Endothelial cell of umbilical vein (primary cell): ENCODE measurements at places on chromosomes 7 and 10.

- no peak for DNase-seq
Observed at GRCh38 chr10:88038268-88038667, 174.8 kb downstream of the PTEN start.

GRCh38 chr7:151520419-151521261, 945 bp upstream of the RHEB start:
- no peak for DNase-seq

- no peak for DNase-seq
Observed at GRCh38 chr10:48744587-48744986, 59.9 kb downstream of the WDFY4 start.

- DNase-seq = no peak
Observed at GRCh38 chr7:155991470-155991869, 179.2 kb upstream of the SHH start.

- no peak for DNase-seq
Observed at GRCh38 chr10:6197321-6197720, 5.4 kb upstream of the PFKFB3 start.

DNA sequence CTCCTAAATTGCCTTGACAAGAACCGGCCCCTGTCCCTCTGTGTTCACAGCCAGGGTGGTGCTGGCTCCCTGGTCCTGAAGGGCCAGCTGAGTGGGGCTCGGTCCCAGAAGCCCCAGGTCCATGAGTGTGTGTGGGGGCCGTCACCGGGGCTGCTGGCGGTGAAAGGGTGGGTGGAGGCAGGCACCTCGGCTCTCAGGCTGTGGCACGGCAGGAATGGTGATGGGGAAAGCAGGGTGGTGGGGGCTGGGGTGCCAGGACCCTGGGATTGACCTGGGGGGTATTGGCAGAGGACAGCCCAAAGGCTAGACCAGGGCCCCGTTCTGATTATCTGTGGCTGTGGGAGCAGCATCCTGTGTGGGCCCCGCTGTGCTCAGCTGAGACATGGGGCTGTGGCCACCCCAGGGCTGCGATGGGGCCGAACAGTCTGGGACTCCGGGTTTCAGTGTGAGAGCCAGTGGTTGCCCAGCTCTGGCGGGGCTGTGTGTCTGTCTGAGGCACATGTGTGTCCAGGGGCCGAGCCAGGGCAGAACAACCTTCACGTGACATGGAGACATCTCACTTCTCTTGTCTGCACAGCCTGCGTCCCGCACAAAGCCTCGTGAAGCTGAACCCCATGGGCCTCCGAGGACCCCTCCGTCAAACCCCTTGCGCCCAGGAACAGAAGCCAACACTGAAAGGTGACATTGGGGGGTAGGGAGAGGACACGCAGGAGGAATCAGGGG, 144.2 kb downstream of the ELFN1 start:
- DNase-seq = no peak

- DNase-seq = no peak
Observed at GRCh38 chr10:100561005-100561404, 25.3 kb downstream of the HIF1AN start.

GRCh38 chr7:30472784-30473775, 5.5 kb downstream of the NOD1 start:
- peak; percentile 37 for DNase-seq

DNA sequence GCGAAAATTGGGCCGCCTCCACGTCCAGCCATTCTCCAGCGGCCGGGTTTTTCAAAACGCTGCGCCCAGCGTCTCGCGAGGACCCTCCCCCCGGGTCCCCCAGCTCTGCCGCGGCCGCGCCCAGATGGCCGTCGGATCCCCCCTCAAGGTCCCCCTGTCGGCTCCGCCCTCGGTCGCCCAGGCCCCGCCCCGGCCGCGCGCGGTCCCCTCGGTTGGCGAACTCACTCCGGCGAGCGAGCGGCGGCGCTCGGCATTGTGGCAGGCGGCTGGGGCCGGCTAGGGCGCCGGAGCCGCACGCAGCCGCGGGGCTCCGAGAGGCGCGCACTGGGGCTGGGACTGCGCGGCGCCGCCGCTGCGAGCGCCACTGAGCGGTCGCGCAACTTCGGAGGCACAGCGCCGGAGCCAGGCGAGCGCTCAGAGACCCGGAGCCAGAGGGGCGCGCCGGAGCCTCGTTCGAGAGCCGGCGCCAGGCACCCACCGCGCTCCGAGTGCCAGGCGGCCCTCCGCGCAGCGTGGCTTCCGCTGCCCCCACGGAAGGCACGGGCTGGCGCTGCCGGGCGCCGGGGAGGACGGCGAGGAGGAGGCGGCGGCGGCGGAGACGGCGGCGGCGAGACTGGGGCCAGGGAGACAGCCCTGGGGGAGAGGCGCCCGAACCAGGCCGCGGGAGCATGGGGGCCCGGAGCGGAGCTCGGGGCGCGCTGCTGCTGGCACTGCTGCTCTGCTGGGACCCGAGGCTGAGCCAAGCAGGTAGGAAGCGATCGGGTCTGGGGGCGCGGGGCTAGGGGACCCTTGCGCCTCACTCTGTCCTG, at the start of gene UNC5B:
Gene UNC5B, plus strand, starts transcription at position 253 of the 809 bp plus-strand sequence. Its CDS starts 416 bp downstream, at position 669.
- peak; percentile 80 for DNase-seq

DNA sequence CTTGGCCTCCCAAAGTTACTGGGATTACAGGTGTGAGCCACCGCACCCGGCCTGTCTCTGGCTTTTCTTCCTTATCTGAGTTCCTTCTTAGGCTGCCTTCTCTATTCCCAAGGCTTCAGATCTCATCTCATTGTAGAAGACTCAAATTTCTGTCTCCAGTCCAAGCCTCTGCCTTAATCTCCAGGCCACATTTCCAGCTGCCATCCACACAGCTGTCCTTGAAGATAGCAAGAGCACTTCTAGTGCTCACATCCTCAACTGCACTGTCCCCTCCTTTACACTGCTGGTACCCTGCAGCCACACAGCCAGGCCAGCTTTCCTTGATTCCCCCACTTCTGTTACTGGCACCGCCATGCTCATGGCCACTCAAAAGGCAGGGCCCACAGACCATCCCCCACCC, 35.6 kb downstream of the POLL start:
- DNase-seq = no peak

DNA sequence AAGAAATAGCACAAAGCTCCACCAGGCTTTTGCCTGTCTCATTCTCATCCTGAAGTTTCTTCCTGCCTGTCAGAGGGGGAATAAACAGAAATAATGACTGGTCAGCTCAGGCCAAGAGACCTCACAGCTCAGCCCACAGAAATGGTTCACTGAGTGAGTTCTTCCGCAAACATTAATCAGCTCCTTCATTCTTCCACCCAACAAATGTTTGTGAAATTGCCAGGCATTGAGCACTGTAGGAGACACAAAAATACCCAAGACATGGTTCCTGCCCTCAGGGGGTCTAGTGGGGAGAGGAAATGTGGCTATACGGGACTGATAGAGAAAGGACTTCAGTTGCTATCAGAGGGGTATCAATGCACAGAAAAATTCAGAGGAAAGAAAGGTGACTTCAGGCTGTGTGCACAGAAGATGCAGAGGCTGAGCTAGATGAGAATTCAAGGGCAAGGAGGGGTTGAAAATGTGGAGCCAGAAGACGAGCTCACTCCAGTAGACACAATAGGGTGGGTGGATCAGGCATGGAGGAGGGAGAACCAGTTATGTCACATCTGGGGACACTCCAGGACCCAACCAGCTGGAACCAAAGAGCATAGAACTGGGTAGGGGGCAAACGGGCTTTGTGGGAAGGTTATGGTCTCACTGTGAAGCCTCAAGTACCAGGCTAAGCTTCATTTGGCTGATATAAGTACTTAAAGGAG, 20.9 kb downstream of the MYOF start:
- DNase-seq = peak; percentile 67

- no peak for DNase-seq
Observed at GRCh38 chr10:50322077-50322476, 70.8 kb upstream of the ASAH2 start.

GRCh38 chr10:7610651-7611389, 55.9 kb downstream of the ITIH5 start:
- no peak for DNase-seq

DNA sequence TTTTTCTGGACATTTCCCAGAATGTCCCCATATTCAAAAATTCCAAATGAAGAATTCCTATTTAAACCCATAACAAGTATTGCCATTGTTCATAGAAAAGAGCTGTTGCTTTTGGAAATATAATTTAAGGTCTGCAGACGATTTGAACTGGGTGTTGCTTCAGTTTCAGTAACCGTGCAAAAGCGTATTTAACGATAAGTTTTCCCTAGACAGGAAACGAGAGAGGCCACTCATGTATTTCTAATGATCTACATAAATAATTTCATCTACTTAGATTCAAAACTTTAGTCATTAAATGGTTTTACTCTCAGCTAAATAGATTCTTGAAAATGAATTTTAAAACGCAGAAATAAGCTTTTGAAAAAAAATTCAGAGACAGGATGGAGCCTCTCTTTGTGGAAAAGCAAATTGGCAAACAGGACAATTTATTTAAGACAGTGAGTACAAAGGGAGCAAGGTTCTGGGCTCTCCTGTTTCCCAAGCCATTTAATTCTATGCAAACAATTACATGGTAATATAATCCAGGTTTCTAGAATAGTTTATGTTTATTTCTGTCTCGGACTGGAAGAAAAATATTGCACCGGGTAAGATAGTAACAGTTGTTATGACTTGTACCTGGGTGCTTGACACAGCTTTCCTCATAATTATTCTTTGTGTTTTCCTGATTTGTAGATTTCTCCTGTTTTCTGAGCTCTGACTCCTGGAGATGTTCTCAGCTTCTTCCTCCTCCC, 263.0 kb downstream of the BAMBI start:
- DNase-seq = no peak

GRCh38 chr7:128891110-128891941, 19.2 kb downstream of the KCP start:
- DNase-seq = no peak

DNA sequence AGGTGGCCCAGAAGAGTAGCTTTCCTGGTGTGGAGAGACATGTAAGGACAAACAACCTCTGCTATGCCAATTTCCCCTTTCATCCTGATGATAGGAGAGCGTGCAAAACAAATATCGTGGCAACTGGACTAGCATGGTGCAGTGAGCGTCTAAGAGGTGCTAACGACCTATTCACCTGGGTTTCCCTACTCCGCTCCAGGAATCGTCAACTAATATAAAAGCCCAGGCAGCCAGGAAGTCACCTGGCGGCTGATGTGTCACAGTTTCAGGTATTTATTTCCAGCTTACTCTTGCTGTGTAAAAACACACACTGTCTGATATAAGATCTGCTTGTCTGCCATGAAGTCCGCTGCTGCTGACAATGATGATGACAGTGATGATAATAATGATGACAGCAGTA, 56.5 kb upstream of the EFCAB10 start:
- no peak for DNase-seq

GRCh38 chr10:30531751-30532530, 97.6 kb downstream of the LYZL2 start:
- DNase-seq = no peak

DNA sequence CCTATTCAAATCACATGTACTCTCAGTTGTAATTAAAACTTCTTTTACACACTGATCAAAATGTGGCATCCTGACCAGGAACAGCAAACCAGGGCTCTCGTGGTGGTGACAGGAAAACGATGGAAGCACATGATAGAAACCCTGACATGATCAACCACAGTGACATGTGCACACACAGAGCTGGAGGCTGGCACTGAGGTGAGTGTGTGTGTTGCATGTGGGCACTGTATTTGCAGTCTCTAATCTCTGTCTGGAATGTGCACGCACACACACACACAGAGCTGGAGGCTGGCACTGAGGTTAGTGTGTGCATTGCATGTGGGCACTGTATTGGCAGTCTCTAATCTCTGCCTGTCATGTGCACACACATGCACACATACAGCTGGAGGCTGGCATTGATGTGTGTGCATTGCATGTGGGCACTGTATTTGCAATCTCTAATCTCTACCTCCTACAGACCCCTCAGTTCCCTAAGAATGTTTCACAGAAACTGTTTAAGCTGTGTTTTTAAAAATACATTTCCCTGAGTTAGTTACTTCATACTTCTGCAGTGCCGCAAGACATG, 406.9 kb downstream of the SFMBT2 start:
- DNase-seq = no peak

GRCh38 chr10:45093945-45094344, 93.2 kb downstream of the ZNF22 start:
- no peak for DNase-seq

GRCh38 chr7:35908331-35909216, 107.7 kb downstream of the SEPTIN7 start:
- no peak for DNase-seq

- DNase-seq = no peak
Observed at GRCh38 chr10:104061196-104061595, 24.5 kb downstream of the COL17A1 start.

- DNase-seq = no peak
Observed at GRCh38 chr10:11642566-11642965, 31.1 kb upstream of the USP6NL start.

GRCh38 chr7:106618480-106618879, 42.5 kb downstream of the CCDC71L start:
- peak; percentile 73 for DNase-seq

GRCh38 chr10:486666-487322, 202.7 kb downstream of the DIP2C start:
- no peak for DNase-seq

DNA sequence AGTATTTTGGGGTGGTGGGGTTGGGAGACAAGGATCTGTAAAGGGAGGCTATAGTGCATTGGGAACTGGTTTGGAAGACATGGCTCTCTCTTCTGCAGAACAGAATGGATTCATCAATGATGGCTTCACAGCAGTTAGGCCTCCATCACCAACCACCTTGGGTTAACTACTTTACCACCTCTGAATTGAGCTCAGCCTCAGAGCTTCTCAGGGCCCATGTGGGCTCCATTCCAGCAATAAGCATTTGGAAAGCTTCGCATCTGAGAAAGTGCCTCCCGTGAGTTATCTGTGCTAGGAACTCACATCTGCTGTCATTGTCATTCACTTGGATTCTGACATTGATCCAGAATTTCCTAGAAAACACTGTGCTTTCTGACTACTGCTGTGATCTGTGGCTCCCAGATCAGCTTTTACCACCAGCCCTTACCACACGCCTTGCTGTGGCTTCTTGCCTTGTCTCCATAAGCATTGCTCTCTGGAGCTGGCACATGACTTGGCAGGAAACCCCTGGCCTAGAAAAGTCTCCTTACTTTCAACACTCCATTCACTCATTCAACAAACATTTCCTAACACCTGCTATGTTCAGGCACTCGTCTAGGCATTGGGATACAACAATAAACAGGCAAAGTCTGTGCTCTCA, 70.7 kb upstream of the ADO start:
- no peak for DNase-seq

DNA sequence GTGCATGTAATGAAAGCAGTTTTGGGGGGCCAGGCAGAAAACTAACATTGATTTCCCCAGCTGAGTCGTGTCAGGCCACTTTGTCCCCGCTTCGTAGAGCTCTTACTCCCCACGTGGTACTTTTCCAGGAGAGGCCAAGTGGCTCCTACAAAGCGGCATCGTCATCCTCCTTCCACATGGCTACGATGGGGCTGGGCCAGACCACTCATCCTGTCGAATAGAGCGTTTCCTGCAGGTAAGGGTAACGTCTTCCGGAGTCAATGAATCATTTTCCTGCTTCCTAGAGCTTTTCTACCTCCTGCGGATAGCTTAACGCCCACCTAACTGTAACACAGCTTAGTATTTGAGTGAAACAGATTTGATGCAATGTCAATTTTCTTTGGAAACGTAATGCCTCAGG, 21.7 kb upstream of the SEC61A2 start:
- DNase-seq = no peak

GRCh38 chr7:157490465-157490912, 153.7 kb downstream of the DNAJB6 start:
- DNase-seq = no peak
